Stimulated activated CD8-positive, alpha-beta memory T cell treated with anti-CD3 and anti-CD28 coated beads, Interleukin-15, amount 100 ng/mL, for 4 hours (primary cell): ENCODE measurements at places on chromosomes 6 and 20.
A peak's percentile ranks its signal among the peaks of the same experiment; 100 is the strongest.

GRCh38 chr6:142773324-142773723 is 171.7 kb downstream of the HIVEP2 start:
- DNase-seq = no peak

- DNase-seq = no peak
These were observed 46.9 kb downstream of the HLA-A start for GRCh38 chr6:29989211-29989610.

DNA sequence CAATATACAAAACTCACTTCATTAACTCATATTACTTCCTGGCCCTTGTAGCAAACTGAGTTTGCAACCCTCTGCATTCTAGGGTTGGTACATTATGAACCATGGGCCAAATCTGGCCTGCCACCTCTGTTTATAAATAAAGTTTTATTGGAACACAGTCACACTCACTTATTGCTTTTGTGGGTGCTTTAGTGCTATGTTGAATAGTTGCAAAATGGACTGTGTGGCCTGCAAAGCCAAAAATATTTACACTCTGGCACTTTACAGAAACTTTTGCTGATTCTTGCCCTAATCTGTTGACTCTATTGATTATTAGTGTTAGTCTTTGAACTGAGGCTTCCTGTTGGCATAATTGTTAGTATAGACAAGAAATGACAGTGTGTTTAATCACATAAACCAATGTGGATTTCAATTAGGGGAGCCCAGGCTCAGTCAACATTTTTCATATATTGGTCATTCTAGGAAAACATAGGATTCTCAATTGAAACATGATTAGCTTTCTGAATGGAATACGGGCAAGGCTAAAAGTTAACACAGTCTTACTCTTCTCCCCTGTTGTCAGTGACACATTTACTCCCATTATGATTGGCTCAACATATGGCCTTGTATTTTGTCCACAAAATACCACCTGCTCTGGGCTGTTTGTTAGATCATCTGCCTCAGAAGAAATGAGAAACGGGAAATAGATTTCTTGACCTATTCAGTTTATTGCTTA is 241.9 kb upstream of the ZFP64 start:
- no peak for DNase-seq

DNA sequence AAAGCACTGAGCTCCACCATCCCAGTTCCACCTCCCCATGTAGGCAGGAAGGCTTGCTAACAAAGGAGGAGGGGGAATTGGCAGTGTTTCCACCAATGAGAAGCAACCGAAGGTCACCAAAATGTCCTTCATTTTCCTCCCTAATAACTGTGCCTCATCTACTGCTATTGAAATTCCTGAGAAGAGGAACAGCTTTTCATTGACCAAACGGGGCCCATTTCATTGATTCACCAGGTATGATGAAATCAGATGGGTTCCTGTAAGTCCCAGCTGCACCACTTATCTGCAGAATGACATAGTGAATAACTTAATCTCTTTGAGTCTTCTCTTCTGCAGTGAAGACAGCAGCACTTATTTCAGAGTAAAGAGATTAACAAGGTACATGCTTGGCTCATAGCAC is 17.3 kb downstream of the TREM1 start:
- no peak for DNase-seq

DNA sequence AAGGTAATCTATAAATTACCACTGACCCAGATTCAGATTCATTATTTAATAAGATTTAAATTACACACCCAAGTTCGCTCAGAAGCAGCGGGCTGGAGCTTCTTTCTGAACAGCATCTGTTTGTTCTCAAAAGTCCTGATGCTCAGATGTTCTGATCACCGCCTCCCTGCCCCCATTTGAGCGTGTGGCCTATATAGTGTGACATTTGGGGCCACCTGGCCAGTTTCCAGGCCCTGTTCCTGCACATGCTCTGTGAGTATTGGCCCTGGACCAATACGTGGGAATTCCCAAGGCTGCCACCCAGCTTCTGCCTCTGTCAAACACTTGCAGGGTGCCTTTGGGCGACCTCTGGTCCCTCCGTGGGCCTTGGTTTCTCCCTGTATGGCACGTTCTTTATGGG is 228.8 kb downstream of the TFAP2C start:
- DNase-seq = no peak

- DNase-seq = no peak
These were observed 133.9 kb downstream of the AGPAT4 start for GRCh38 chr6:161139766-161140553.

GRCh38 chr20:5737966-5738365 is 12.2 kb upstream of the SHLD1 start:
- no peak for DNase-seq

DNA sequence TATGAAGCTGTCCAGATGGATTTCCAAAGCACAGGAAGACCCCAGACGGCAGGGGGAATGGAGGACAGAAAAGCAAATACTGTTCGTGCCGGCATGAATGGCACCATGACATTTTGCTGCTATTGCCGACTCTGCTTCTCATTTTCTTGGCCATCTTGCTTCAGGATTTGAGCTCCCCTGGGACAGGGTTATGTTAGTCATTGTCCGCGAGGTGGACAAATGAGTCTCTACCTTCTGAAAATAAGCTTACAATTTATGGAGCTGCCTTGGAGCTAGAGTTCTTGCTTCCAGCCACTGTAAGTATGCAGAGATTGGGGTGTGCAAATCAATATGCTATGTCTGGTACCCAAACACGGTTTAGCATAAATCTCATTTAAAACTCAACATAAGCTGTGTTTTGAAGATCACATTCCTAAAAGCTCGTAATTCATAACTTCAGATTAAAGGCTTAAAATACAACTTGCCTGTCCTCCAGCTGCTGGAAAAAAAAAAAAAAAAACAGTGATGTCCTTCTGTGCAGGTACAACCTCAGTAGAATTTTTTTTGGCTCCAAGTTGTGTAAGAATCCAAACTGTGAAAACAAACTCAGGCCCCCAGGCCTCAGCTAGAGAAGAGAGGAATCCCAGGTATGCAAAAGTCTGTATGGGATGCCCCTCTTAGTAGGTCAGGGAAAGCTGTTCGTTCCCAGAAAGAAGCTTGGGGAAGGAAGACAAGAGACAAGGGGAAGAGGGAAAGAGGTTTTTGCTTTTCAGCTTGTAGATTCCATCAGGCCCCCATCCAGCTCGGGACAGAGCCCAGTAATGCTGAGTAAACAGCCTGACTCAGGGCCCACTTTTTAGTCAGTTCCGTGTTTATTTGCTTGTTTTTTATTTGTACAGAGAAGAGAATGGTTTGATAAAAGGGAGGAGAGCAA is 184.2 kb upstream of the FOXA2 start:
- DNase-seq = no peak

- DNase-seq = no peak
These were observed 10.7 kb upstream of the VEGFA start for GRCh38 chr6:43759136-43759906.

DNA sequence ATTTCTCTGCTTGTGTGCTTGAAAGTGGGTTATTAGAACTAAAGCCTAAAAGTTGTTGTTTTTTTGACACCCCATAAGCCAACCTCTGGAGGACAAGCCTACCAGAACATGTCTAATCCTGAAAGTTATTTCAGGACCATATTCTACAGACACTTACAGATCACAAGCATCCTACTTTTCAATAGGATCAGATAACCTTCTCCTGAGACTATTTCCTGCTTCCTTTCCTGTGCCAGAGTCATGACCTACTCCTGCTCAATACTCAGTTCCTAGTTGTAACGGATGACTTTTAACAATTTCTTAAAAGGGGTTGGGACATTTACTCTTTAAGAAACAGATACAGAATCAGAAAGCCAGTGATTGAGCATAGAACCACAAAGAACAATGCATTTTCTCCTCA is 5.3 kb upstream of the FILIP1 start:
- DNase-seq = no peak

- peak; percentile 37 for DNase-seq
These were observed 78.1 kb downstream of the PRDM1 start for GRCh38 chr6:106163966-106164877.

DNA sequence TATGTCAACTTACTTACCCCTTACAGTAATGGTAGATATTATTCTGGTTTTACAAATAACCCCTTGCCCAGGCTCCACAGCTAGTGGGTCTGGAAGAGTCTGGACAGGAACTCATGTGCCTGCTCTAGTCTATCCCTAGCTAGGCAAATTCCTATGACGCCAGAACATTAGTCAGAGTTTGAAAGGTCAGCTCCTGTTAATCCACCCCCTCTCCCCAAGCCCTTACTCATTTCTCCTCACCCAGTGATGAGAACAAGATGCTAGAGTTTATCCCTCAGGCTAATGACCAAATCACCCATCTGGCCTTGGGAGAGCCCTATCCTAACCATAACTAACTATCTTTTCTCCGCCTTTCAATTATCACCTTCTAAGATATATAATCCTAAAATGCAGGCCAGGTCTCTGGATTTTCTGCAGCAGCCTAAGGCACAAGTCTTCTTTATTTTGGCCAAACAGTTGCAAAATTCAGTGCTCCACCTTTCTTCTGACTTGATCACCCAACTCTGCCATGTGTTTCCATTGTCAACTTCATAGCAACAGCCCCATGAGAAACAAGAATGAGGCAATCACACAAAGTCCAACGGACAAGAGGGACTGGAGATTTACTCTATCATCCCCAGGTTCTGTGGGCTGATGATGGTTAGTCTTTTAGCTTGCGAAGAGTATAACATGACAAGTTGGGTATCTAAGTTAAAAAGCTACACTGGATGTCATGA is 113.3 kb downstream of the TASP1 start:
- no peak for DNase-seq

GRCh38 chr20:57236813-57237584 is 29.4 kb downstream of the BMP7 start:
- no peak for DNase-seq

GRCh38 chr6:154112181-154112809 is 73.3 kb downstream of the OPRM1 start:
- DNase-seq = no peak

- no peak for DNase-seq
These were observed 38.2 kb downstream of the NFYA start for GRCh38 chr6:41111017-41111416.

- no peak for DNase-seq
These were observed 96.3 kb downstream of the PRDM1 start for GRCh38 chr6:106182455-106182854.

- no peak for DNase-seq
These were observed 61.0 kb downstream of the RNF182 start for GRCh38 chr6:13985663-13986325.

GRCh38 chr6:133408543-133408942 is 167.4 kb downstream of the EYA4 start:
- DNase-seq = no peak

- DNase-seq = no peak
These were observed 64.2 kb downstream of the FKBP5 start for GRCh38 chr6:35624341-35625070.

DNA sequence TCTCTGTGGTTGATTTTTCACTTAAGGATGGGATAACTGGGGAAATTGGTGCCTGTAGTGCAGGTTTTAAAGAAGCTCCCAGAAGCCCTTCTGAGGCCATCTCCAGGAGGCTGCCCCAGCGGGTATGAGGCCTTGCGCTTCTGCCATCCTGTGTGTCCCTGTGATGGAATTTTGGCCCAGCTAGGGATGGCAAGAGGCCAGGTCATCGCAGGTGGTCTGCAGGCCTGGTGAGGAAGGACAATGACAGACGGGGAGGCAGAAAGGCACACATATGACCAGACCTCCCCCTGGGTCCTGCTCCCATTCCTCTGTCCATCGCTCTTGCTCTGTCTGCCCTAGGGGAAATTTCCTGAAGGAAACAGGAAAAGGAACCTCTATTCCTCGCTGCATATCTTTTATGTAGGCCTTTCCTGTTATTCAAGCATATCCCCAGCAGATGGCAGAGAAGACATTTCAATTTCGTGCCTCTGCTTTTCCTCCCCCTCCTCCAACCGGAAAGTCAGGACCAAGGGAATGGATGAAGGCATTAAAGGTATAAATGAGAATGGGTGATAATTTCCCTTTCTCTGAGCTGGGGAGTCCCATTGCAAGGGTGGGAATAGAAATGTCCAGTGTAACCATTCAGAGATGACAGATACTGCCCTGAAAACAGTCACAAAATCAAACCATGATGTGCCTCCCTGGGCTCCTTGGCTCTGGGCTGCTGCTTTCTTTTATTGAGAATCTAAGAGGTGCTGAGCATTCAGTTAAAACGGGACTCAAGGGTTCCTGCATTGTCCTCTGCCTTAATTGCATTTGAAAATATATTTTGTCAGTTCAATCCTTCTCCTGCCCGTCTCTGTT is 17.6 kb upstream of the HLA-F start:
- no peak for DNase-seq

DNA sequence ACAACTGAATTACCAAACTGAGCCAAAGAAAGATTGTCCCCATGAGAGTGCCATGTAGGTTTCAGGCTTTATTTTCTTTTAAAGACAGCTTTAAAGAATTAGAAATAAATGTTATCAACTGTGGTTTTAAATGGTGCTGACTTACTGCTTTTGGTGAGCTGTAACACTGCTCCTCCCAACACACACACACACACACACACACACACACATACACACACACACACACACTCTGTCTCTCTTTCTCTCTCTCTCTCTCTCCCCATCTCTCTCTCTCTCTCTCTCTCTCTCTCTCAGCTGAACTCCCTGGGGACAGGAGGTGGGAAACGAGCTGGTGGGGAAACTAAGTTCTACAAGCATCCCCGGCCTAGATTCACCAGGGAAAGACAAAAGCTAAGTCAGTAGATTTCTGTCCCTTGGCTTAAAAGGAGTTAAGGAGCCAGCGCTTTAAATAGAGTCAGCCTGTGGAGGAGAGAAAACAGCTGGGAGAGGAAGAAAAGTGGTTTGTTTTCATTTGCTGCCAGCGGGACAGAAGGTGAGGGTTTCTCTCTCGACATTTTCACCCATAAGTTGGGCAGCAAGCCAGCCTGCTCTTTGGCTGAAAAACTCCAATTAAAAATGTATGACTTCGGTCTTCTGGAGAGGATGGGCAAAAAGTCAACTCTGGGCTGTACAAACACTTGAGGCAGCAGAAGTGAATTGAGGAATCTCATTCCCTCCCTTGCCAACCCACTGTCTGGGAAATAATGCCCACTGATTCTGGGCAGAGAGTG is 27.4 kb downstream of the CBLN4 start:
- DNase-seq = no peak

- DNase-seq = no peak
These were observed 83.4 kb downstream of the TXNDC5 start for GRCh38 chr6:7827142-7827541.

DNA sequence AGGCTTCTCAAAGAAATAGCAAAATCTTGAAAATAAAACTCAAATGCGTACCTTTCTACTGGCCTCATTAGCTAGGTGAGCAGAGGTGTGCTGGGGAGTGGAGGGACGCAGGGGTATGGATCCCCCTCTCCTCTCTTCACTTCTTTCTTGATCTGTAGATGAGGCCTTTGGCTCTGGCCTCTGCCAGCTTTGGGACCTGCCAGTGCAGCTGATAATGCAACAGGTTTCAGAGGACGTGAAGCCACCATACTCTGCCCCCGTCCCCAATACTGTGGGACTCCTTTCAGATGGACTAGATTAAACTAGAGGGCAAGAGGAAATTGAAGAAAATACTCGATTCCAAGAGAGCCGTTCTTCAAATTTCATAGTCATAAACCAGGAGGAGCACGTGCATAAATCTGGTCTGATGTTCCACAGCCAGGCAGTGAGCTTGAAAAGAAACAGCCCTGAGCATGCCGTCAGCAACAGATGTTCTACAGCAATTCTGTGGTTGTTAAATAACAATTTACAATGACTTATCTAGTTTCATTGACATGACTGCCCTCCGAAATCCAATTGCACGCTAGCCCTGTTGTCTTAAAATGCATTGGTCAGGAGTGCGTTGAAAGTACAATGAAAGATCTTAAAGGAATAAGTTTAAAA is 245.3 kb upstream of the FOXQ1 start:
- DNase-seq = no peak

GRCh38 chr6:96089173-96089572 is 73.4 kb downstream of the FUT9 start:
- no peak for DNase-seq
